ENCODE measurements at places on chromosomes 7 and 10.

DNA sequence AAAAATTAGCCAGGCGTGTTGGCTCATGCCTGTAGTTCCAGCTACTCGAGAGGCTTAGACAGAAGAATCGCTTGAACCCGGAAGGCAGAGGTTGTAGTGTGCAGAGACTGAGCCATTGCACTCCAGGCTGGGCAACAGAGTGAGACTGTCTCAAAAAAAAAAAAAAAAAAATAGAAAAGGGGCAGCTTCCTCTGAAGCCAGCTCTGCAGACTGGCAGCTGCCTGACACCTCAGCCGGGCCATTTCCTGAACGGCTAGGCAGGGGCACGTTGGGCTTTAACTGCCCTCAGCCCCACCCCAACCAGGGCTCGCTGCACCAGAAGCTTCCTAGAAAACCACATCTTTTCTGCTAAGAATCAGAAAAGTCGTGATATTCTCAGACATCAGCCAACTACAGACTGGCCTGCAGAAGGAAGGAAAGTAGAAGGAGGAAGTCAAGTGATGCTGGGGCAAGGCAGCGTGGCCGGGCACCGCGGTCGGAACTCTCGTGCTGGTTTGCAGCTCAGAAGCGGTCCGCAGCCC is 38.0 kb downstream of the PRKAG2 start:
- no peak for DNase-seq

- DNase-seq: no peak
Observed at GRCh38 chr10:7133278-7133677, 277.6 kb downstream of the SFMBT2 start.

DNA sequence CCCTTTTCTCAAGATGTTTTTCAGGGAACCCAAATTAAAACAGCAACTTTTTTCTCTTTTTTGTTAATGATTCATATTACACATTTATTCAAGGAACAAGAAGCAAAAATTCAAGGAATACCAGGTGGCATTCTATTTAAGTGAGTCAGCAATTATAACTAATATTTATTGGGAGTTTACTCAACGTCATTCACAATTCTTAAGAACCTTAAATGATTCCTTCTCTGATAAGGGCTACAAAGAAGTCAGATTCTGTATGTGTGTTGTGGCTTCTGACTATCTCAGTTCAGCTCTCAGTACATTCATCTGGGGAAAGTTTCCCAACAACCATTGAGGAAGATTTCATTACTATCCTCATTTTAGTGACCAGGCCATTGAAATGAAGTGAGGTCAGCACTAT is 470.7 kb upstream of the AKR1E2 start:
- no peak for DNase-seq

GRCh38 chr10:59991117-59991516 is 84.8 kb upstream of the CCDC6 start:
- DNase-seq: no peak

DNA sequence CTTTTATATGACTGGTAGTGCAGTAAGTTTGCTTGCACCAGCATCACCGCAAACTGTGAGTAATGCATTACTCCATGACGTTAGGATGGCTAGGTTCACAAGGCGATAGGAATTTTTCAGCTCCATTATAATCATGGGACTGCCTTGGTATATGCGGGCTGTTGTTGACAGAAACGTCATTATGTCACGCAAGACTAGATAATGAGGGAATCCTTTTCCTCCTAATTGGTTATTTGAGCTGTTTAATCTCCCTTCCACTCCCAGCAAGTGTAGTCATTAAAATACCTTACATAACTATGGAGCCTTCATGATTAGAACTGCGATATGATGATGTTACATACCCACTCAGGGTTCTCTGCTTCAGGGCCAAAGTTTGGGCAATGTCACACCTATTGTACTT is 17.3 kb downstream of the KLLN start:
- peak; percentile 37 for DNase-seq

- no peak for DNase-seq
Observed at GRCh38 chr10:34015700-34016099, 681.2 kb upstream of the NRP1 start.

Measured in AG10803 (cell line).